Activated T-cell treated with anti-CD3 and anti-CD28 coated beads for 1 hour (primary cell): ENCODE measurements at places on chromosomes 12 and 14.

DNA sequence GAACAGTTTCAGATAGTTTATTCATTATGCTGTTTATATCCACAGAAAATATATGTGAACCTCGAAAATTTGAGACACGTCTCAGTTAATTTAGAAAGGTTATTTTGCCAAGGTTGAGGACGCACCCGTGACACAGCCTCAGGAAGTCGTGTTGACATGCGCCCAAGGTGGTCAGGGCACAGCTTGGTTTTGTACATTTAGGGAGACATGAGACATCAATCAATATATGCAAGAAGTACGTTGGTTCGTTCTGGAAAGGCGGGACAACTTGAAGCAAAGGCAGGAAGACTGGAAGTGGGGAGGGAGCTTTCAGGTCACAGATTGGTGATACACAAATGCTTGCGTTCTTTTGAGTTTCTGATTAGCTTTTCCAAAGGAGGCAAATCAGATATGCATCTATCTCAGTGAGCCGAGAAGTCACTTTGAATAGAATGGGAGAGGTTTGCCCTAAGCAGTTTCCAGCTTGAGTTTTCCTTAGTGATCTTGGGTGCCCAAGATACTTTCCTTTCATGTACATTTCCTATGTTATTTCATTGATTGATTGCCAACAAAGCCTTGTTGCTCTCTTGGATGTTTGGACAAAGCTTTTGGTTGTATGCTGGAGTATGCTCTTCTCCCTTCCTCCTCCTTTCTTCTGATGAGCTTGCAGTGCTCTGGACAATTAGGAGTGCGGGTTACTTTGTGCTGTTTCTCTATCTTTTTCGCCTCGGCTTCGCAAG lies 3.2 kb downstream of the SNAPC1 start:
- DNase-seq, result no peak

DNA sequence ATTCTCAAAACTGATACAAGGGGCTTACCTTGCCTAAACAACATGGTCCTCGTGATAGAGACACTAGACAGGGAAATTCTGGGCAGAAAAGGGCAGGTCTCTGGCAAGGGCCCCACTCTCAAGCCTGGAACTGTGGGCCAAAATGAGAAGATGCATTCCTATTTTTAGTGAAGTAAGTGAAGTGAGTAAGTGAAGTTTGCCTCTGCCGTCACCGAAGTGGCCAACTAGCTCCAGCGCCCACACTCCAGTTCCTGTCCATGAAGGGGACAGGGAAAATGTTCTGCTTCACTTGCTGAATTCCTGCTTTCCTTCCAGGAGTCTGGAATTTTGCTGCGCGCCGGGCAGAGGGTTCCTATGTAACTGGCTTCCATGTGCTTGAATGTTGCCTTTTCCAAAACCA lies 1035.6 kb upstream of the TMEM132C start:
- no peak for DNase-seq

DNA sequence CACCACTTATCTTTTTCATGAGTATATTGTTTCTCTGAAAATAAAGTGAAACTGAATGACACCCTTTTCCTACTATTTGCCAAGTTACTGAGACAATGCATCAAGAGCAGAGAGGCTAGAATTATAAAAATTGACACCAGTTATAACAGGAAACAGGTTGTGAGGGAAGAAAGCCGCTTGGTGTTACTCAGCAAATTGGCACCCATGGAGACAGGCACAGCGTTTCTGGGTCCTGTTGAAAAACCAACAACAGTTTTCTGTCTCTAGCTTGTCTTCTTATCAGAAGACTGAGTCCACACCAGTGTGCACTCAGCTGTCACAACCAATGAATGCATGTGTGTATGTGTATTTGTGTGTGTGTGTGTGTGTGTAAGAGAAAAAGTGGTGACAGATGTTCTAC lies 267.7 kb downstream of the KCNH5 start:
- DNase-seq, result no peak

- DNase-seq, result no peak
These were observed 984.0 kb downstream of the GALC start for GRCh38 chr14:87008965-87009364.

DNA sequence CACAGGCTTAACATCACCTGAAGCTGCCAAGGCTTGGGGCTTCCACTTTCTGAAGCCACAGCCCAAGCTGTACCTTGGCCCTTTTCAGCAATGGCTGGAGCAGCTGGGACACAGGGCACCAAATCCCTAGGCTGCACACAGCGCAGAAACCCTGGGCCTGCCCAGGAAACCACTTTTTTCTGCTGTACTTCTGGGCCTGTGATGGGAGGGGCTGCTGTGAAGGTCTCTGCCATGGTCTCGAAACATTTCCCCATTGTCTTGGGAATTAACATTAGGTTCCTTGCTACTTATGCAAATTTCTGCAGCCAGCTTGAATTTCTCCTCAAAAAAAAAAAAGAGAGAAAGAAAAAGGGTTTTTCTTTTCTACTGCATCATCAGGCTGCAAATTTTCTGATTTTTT lies 219.1 kb downstream of the RPL10L start:
- no peak for DNase-seq

GRCh38 chr14:65689070-65689469 lies 276.5 kb downstream of the FUT8 start:
- no peak for DNase-seq

- no peak for DNase-seq
These were observed 5.3 kb upstream of the PGF start for GRCh38 chr14:74960736-74961135.

DNA sequence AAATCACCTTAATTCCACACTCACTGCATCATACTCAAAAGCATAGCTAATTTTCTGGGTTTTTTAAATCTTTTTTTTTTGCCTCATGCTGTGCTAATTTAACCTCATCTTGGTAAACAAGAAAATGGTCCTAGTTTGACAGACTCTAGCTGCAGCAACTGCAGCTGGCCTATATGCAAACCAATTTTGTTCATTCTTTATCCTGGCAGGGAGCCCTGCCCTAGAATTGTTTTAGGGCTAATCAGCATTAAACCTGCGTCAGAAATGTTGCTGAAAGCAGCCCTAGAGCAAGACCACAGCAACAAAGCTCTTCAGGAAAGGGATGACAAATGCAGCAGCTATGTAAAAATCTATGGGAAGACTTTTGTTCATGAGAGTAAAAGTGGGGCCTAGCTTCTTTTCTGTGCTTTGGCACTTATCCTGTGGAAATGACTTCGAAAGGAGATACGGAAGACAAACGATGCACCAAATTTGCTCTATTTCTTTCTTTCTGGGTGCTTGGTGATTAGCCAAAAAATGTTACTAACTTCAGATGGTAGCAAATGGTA lies 72.2 kb downstream of the DENND5B start:
- DNase-seq, result no peak

DNA sequence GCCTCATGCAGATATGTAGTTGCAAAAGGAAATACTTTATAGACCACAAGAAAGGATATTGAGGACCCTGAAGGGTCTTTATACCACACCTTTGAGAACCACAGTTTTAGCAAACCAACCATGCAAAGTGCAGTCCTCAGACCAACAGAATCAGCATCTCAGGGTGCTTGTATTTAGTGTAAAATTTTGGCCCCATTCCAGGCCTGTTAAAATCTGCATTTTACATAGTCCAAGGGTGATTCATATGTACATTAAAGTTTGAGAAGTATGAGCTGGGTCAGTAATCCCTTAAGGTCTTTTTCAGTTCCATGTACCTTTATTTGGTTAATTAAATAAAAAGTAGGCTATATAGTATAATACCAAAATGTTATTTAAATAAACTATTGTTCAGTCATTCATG lies 91.2 kb downstream of the WNK1 start:
- no peak for DNase-seq

DNA sequence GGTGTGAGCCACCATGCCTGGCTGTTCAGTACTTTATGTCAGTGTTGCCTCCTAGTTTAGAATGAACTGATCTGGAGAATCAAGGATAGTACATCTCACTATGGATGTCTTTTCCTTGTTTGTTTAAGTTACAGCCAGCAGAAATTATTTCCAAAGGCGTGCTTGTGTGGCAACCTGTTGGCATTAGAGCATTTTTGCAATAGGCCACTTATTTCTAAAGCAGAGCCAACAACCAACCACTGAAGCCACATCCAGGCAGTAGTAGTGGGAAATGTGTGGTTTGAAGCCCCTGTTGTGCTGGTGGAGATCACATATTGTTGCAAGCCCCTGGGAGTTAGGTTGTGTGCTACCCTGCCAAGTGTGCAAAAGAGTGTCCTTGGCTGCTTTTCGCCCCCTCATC lies 3.7 kb downstream of the ANO6 start:
- DNase-seq, result no peak

DNA sequence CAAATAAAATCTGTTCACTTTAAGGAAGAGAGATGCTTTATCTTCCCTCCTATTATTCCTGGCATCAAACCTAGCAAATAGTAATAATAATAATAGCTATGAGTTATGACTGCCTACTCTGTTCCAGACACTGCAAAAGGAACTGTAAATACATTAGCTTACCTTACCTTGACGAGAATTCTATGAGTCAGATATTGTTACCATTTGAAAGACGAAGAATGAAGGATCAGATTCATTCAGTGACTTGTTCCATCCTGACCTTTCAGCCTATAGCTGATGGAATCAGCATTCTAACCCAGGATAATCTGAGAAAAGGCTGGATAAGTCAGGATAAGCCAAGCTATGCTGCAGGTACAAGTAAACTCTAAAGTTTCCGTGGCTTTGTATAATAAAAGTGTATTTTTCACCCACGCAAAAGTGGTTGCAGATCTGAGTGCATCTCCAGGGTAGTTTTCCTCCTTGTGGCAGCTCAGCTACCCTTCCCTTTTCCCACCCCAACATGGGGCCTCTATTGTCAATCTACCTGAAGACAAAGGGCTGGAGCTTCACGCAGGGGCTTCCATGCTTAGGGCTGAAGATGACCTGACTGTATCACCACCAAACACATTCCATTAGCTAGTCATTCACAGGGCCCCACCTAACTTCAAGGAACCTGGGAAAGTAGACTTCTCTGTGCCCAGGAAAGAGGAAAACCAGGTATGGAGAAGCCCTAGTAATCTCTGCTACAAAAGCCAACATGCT lies 57.2 kb upstream of the CCND2 start:
- DNase-seq, result no peak

- DNase-seq, result no peak
These were observed 270.7 kb upstream of the DIO3 start for GRCh38 chr14:101290611-101291010.

DNA sequence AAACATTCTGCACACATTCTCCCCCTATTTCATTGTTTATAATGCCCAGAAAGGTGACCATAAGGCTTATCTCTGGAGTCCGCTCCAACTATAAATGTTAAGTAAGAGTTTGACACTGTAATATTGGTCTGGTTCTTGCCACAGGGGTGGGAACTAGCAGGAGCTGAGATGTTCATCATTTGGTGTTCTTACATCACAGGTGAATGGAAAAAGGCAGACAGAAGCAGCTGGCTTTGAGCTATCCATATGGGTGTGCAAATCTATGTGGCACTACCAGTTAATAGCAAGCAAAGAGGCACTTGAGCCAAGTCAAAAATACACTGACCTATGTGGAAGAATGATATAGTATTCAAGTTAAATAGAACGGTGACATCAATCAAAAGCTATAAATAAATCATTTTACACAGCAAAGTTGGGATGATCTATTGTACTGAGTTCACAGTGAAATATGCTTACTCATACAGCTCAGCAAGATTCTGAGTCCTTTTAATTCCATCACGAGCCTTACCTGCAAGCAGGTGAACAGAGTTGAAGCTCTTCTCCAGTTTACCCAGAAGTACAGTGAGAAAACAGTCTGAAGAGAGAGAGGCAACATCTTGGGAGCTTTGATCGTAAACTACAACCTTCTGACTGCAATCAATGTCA lies 43.2 kb downstream of the DUSP16 start:
- no peak for DNase-seq
